Ascending aorta (tissue), 2 donors: ENCODE measurements at places on chromosomes 5 and 9.
A peak's percentile ranks its signal among the peaks of the same experiment; 100 is the strongest.

DNA sequence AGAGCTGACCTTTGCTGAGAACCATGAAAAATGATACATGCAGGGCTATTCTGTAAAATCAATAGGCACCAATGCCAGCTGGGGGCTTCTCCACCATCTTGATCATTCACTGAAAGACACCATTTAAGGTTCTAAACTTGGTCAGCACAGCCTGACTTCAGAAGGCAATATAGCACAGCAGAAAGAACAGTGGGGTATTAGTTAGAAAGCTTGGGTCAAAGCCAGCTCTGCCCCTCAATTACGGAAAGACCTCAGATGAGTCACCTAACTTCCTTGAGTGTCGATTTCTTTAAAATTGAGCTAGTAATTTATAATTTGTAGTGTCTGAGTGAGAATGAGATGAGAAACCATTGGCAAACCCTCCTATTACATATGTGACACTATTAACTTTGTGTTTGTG, 3.4 kb downstream of the TNC start:
- H3K4me1 ChIP-seq: no peaks in the 10 kb centered on the region
- H3K36me3 ChIP-seq: no peaks in the 10 kb centered on the region
- no peak overlapping the region for H3K27ac ChIP-seq
- no peak overlapping the region for H3K4me3 ChIP-seq
- H3K27me3 ChIP-seq: no peaks in the 10 kb centered on the region

- H3K4me3 ChIP-seq: peak overlapping the region; percentile 61
- no peak for DNase-seq
- no peak overlapping the region for H3K27ac ChIP-seq
- peaks cover 19% of the 10 kb centered on the region for H3K27me3 ChIP-seq
- H3K36me3 ChIP-seq: no peaks in the 10 kb centered on the region
These were observed 1.9 kb upstream of the ANKRD18A start for GRCh38 chr9:38622288-38622674.

DNA sequence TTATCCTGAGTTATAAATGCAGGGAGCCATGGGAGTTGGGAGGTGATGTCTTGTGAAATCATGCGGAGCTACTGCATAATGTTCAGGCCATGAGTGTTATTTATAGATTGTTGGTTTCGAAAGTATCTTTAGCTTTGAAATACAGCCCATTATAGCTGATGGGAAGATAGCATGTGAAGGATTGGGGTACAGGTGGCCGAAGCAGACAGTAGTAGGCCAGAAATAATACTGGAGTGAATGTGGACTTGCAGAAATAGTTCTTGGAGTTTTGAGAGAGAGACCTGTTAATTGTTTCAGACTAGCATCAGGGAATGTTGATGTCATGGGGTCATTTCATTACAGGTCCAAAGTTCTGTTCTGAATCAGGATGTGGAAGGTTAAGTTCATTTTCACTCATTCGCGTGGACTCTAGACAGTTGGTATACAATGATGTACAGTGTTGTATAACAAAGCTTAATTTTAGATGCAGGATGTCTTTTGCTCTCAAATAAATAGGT, 3.8 kb downstream of the ATP6V1G1 start:
- peaks cover 38% of the 10 kb centered on the region for H3K36me3 ChIP-seq
- H3K27ac ChIP-seq: no peak overlapping the region
- no peak overlapping the region for H3K4me3 ChIP-seq

DNA sequence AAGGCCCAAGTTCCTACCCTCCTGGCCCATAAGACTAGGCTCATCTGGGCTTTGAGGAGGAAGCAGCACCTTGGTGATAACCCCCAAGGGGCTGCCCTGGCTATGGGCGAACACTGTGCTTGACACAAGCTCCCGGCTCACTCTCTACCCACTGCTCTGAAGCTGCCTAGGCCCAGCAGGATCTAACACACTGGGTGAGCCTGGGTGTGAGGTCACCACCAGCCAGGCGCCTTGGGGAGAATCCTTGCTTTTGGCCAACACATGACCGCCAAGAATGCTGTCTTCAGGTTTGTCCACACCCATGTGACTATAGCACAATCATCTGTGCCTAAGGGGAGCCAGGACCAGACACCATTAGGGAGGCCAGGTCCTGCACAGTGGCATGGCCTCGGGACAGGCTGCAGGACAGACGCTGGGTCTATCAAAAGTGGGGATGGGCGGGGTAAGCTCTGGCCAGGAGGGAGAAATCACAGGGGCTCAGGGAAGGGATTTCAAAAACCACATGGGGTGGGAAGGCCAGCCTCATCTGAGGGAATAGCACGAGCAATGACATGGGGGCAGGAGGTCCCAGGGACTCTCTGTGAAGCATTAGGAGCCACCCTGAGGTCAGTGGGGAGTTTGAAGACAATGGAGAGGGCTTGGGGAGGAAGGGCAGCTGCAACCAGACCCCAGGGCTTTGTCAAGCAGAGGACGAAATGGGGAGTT, 29.6 kb downstream of the BICD2 start:
- no peak overlapping the region for H3K4me3 ChIP-seq
- H3K27ac ChIP-seq: no peak overlapping the region

DNA sequence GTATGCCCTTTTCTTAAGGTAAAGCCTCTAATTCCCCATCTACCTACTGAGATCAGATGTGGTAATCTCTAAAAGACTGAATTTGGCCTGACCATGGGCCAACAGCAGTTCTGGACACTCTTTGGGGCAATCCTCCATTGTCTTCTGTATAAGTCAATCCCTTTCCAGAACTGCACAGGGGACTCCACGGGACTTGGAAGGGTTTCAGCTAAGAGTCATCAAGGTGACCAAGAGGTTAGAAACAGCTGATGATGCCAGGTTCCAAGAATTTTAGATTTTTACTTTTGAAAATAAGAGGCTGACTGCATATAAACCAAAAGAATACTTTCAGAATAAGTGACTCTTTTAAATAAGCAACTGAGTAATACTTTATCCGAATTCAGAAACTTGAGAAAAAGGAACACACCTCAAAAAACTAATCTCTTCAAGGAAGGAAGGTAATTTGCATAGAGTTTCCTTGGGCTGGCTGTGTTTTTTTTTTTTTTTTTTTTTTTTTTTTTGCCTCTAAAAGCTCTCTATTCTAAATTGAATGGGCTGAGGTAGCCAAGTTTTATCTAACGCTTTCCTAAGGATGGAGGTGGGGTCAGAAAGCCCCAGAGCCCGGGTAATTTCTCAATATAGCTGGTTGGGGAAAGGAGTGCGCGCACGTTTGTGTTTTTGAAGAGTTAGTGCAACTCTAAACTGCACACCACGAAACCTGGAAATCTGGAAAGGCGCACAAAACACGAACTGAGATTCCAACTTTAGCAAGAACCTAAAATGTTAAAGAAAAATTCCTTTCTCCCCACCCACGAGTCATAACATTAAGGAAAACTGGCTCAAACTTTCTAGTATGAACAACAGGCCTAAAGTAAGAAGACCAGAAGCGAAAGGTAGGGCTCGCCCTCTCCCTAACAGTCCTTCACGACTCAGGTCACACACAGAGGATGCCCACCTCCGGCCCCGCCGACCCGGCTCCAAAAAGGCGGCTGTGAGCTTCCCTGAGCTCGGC, 1.3 kb downstream of the VCP start:
- DNase-seq: no peak
- no peaks in the 10 kb centered on the region for H3K27me3 ChIP-seq
- H3K36me3 ChIP-seq: peaks cover 24% of the 10 kb centered on the region
- peak overlapping the region; percentile 100 for H3K27ac ChIP-seq
- peak overlapping the region; percentile 91 for H3K4me3 ChIP-seq

- no peaks in the 10 kb centered on the region for H3K27me3 ChIP-seq
- no peak overlapping the region for H3K27ac ChIP-seq
- no peaks in the 10 kb centered on the region for H3K36me3 ChIP-seq
- no peak overlapping the region for H3K4me3 ChIP-seq
- DNase-seq: no peak
These were observed 1433.3 kb upstream of the C9orf72 start for GRCh38 chr9:29006628-29007027.

DNA sequence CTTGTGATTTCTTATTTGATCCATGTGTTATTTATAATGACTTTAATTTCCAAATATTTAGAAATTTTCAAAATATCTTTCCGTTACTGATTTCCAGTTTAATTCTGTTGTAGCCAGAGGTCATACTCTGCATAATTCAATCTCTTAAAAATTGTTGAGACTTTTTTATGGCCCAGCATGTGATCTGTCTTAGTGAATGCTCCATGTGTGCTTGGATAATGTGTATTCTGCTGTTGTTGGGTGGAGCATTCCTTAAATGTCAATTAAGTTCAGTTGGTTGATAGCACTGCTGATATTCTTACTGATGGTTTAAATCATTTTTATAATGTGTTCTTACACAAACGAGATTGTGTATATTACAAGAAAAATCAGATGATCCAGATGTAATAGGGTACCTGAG, 180.8 kb downstream of the RGS3 start:
- H3K27ac ChIP-seq: no peak overlapping the region
- no peaks in the 10 kb centered on the region for H3K4me1 ChIP-seq
- H3K36me3 ChIP-seq: no peaks in the 10 kb centered on the region
- H3K4me3 ChIP-seq: no peak overlapping the region
